Foreskin keratinocyte (primary cell): ENCODE measurements at places on chromosomes 7 and 10.

DNA sequence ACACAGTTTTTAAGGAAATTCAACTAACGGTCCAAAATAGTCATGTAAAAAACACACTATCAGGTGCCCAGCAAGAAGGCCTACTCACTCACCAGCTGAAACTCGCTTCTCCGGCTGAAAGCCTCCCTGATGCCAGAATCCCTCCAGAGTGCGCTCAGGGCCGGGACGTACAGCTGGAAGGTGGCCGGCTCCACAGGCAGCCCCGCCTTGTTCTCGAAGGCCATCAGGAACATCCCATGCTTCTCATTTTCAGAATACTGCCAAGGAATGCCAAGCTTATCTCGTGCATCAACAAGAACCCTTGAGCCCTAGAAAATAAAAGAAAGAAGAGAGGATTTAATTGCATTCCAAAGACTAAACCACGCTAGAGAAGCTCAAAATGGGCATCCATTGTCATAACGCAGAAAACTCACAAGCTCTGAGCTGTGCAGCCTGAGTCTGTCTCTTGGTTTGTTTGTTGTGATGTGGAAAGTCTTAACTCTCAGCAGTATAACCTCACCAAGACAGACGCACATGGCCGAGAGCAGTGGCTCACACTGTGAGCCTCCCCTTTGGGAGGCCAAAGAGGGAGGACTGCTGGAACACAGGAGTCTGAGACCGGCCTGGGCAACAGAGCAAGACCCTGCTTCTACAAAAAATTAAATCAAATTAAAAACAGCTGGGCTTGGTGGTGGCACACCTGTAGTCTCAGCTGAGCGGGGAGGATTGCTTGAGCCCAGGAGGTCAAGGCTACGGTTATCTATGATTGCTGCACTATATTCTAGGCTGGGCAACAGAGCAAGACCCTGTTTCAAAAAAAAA, 49.1 kb downstream of the GNA12 start:
- DNase-seq = no peak

DNA sequence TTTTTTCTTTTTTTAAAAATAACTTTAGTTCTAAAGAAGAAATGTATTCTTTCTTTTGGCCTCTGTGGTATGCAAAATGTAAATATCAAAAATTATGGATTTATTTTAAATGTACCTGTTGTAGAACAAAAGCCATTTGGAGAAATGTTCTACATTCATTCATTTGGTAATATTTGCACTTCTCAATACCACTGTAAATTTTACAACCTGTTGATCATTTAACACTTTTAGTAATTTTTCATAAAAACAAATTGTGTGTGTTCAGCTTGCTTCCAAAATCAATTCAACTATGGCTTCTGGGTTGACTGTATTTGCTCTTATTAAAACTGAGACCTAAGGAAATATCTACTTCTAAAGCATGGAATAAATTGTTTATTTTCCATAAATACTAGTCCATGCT, 2.3 kb upstream of the IGF2BP3 start:
- DNase-seq = no peak

- DNase-seq = no peak
Observed at GRCh38 chr7:25584112-25584938, 356.0 kb upstream of the NPVF start.

DNA sequence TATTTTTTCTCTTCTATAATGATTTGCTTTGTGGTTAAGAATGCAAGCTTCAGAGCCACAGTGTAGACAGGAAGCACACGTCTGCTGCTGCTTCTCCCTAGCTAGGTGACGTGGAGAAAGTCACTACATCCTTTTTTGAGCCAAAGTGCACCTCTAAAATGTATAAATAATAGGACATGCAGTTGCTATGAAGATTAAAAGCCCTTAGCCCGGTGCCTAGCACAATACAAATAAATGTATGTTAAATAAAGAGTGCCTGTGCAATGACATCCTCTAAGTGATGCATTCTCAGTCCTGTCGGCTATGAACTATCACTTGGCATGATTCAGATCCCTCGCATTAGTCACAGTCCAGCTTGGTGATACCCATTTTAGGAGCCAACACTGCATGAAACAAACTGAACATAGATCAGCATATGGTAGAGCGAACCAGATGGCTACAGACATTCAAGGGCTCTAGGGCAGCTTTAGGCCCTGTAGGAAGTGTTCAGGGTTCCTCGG, 4.8 kb upstream of the TRDMT1 start:
- DNase-seq = peak; percentile 74

DNA sequence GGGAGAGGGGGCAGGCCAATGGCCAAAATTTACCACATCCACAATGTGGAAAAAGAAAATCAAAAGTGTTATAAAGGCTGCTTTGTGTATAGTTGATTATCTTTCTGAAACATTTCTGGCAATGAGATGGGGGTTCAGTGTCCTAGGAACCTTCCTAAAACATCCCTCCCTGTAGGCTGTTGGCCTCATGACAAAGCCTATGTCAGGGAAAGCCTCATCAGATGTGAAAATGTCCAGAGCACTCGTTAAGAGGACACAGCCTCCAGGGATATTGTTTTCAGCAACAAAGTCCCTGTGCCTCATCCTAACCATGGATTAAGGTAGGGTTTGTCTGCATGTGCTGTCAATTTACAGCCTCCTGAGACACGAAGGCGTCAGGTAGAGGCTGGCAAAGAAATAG, 17.0 kb downstream of the SUN3 start:
- no peak for DNase-seq
